Breast epithelium (tissue), 4 donors: ENCODE measurements at places on chromosomes 4 and X.

- no peak for DNase-seq
Observed at GRCh38 chr4:87895964-87896621, 63.3 kb downstream of the MEPE start.

- no peak for DNase-seq
Observed at GRCh38 chr4:6845574-6845973, 63.0 kb downstream of the KIAA0232 start.

DNA sequence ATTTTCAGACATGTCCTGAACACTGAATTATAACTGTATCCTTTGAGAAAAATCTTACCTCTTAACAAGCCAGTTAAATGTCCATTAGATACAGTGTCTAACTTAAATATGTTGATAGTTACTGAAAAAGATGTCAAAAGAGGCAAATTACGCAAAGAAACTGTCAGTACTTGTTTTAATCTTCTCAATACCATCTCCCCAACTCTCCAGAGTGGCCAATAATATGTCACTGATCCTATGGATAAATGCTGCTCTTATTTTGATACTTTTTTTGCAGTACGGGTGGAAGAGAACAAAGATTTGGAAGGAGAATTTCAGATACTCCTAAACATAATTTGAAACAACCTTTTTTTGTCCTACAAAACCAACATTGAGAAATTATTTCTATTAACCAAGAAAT, 192.7 kb downstream of the CBR4 start:
- DNase-seq = no peak

- DNase-seq = no peak
Observed at GRCh38 chr4:100076753-100077152, 113.5 kb downstream of the DDIT4L start.

- no peak for DNase-seq
Observed at GRCh38 chr4:24836661-24837242, 41.4 kb downstream of the SOD3 start.

DNA sequence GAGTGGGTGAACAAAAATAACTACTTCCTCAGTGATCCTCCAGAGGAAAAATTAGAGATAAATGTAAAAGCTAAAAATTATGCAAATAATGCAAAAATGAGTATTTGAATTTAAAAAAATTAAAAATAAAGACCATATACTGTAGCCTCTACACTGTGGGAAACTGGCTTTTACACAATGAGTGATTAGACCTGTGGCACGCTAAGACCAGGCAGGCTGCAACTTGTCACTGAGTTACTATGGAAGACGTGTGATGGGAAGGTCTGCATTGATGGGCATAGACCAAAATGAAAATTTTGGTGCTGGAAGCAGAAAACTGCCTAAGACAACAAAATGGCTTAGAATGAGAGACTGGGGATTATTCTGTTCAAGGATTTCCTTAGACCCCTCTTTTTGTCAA, 30.2 kb downstream of the BTC start:
- DNase-seq = no peak

- DNase-seq = no peak
Observed at GRCh38 chr4:148514581-148514980, 72.4 kb upstream of the NR3C2 start.

- DNase-seq = no peak
Observed at GRCh38 chr4:120841580-120841979, 80.9 kb downstream of the PRDM5 start.

GRCh38 chr4:177119021-177119471, 190.6 kb upstream of the NEIL3 start:
- no peak for DNase-seq
